ENCODE measurements at places on chromosomes 6 and 20. TPM values are rescaled to one million over a fixed set of nuclear protein-coding genes. Genes with fewer than 3 reads are reported as not detected.
A peak's percentile ranks its signal among the peaks of the same experiment; 100 is the strongest.

Gene SAPCD1
- 14.3 TPM for total RNA-seq

Gene BANF2
- not detected for total RNA-seq

DNA sequence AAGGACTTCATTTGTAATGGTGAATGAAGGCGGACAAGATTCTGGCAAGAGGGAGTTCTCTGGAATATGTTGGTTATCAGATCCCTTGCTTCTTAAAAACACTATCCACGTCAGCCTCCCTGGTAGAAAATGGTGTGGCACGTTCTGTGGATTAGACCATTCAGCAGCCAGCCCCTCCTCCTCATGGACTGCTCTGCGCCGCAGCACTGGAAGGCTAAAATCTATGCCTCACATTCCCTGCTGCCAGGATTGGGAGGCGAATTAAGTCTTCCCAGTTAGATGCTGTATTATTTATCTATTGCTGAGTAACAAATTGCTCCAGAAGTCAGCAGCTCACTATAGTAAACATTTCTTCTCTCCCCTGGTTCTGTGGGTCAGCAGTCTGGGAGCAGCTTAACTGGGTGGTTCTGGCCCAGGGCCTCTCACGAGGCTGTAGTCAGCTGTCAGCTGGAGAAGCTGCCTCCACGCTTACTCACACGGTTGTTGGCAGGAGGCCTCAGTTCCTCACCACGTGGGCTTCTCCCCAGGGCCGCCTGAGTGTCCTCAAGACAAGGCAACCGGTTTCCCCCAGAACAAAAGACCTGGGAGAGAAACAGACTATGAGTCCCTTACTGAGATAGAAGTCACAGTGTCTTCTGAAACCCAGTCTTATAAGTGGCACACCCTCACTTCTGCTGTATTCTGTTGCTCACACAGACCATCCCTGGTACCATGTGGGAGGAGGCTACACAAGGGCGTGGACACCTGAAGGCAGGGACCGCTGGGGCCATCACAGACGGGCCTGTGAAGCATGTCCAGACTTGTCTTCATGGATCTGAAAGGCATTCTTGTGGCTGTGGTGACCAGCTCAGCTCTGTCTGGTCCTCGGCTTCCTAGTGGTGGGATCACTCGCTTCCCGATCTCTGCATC lies 101.0 kb downstream of the NRN1 start:
- H3K27me3 ChIP-seq = peaks cover 2% of the 10 kb centered on the region
- no peak overlapping the region for H3K27ac ChIP-seq
- H3K4me3 ChIP-seq = no peak overlapping the region
- H3K4me1 ChIP-seq = no peaks in the 10 kb centered on the region

- H3K27me3 ChIP-seq = peaks cover 61% of the 10 kb centered on the region
- H3K27ac ChIP-seq = no peak overlapping the region
- H3K4me1 ChIP-seq = peaks cover 29% of the 10 kb centered on the region
- H3K4me3 ChIP-seq = no peak overlapping the region
- no peak for DNase-seq
These were observed 9.7 kb upstream of the ZSCAN9 start for GRCh38 chr6:28215425-28215824.

- peaks cover 3% of the 10 kb centered on the region for H3K4me1 ChIP-seq
- no peak overlapping the region for H3K27ac ChIP-seq
- no peak for DNase-seq
- no peak overlapping the region for H3K4me3 ChIP-seq
- H3K27me3 ChIP-seq = no peaks in the 10 kb centered on the region
- H3K36me3 ChIP-seq = no peaks in the 10 kb centered on the region
These were observed 61.8 kb upstream of the TIAM2 start for GRCh38 chr6:154933181-154933827.

- peaks cover 26% of the 10 kb centered on the region for H3K36me3 ChIP-seq
- peak; percentile 87 for DNase-seq
- no peak overlapping the region for H3K4me3 ChIP-seq
These were observed 29.3 kb downstream of the NSFL1C start for GRCh38 chr20:1437235-1437904.

GRCh38 chr20:22522701-22523100 lies 61.7 kb downstream of the FOXA2 start:
- no peak overlapping the region for H3K27ac ChIP-seq
- no peak for DNase-seq
- H3K27me3 ChIP-seq = no peaks in the 10 kb centered on the region
- no peaks in the 10 kb centered on the region for H3K36me3 ChIP-seq

- no peaks in the 10 kb centered on the region for H3K4me1 ChIP-seq
- DNase-seq = no peak
- no peaks in the 10 kb centered on the region for H3K36me3 ChIP-seq
- no peak overlapping the region for H3K4me3 ChIP-seq
These were observed 317.3 kb downstream of the DOK5 start for GRCh38 chr20:54792688-54793087.

DNA sequence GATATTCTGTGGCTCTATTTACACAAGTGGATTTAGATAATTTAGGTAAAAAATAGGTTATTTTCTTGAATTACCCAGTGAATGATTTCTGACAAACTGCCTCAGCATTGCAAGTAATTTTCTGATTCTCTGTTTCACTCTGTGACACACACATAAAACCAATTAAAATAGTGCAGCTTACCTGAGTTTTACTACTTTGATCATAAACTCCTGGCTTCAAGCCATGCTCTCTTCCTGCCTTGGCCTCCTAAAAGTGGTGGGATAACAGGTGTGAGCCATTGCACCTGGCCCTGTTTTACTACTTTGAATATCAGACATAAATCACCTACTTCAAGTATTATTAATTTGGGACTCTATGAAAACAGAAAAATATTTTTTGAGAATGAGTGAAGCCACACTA lies 462.9 kb downstream of the ADGRB3 start:
- no peaks in the 10 kb centered on the region for H3K4me1 ChIP-seq
- DNase-seq = no peak
- no peaks in the 10 kb centered on the region for H3K27me3 ChIP-seq
- no peaks in the 10 kb centered on the region for H3K36me3 ChIP-seq
- no peak overlapping the region for H3K27ac ChIP-seq

GRCh38 chr6:11208267-11208666 lies 24.2 kb downstream of the NEDD9 start:
- DNase-seq = no peak
- H3K4me3 ChIP-seq = no peak overlapping the region
- H3K4me1 ChIP-seq = peaks cover 91% of the 10 kb centered on the region
- no peaks in the 10 kb centered on the region for H3K27me3 ChIP-seq
- H3K27ac ChIP-seq = peak overlapping the region; percentile 83
